AG09309 (cell line): ENCODE measurements at places on chromosomes 2 and 18.

DNA sequence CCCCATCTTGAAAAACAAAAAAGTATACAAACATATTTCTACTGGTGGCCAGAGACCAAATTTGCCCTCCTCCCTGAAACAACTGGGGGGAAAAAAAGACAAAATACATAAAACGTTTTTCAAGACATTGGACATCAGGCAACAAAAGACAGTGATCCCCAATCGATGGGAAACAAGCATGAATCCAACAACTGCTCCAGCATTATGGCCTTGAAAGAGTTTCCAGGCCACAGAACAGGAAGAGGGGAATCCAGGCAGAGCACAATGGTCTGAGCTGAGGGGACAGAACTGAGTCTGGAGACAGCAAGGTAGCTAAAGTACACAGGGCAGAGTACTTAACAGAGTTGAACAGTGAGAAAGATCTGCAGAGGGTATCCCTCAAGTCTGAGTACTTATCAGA is 4.4 kb downstream of the CCDC88A start:
- no peak for DNase-seq

- no peak for DNase-seq
Measured at GRCh38 chr2:71672826-71673795, 219.8 kb downstream of the DYSF start.

DNA sequence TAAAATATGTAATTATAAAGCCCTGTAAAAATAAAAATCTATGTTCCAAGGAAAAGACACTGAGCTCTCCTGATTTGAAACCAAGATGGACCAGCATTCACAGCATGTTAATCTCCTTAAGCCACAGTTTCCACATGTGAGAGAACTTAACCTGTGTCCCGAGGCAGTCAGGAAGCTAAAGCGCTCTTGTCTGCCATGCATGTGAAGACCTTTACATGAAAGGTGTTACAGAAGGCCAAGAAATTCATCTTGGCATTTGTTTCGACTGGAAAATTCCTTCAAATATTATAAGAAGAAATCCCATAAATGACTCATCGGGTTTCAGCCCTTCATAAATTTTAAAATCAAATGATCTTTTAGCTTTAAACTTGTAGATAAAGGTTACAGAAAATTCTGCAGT is 328.6 kb downstream of the CDH2 start:
- no peak for DNase-seq

GRCh38 chr2:212013626-212014025 is 525.0 kb downstream of the ERBB4 start:
- DNase-seq = no peak

DNA sequence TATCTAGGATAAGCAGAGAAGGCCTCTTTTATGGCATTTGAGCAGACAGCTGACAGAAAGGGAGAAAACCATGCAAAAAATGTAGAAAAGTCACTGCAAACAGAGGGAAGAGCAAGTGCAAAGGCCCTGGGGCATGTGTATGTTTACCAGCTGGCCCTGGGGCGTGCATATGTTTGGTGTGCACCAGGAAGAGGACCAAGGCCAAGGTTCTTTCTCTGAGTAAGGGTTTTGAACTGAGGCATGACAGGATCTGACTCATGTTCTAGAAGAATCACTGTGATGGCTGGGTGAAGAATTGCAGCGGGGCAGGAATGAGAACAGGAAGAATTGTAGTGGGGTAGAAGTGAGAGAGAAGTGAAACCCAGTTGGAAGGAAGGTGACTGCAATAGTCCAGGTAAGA is 69.6 kb downstream of the STEAP3 start:
- DNase-seq = no peak

- DNase-seq = no peak
Measured at GRCh38 chr18:47203626-47204464, 27.7 kb upstream of the IER3IP1 start.

DNA sequence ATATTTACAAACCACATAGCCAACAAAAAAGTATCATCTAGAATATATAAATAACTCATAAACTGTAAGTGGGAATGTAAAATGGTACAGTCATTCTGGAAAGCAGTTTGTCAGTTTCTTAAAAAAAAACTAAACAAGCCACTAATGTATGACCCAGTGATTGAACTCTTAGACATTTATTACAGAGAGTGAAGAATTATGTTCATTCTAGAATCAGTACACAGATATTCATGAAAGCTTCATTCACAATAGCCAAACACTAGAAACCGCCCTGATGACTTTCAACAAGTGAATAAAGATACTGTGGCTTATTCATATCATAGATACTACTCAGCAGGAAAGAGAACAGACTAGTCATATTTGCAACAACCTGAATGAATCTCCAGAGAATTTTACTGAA is 1541.5 kb downstream of the LRP1B start:
- no peak for DNase-seq

- DNase-seq = no peak
Measured at GRCh38 chr2:178911039-178911438, 103.8 kb upstream of the TTN start.

DNA sequence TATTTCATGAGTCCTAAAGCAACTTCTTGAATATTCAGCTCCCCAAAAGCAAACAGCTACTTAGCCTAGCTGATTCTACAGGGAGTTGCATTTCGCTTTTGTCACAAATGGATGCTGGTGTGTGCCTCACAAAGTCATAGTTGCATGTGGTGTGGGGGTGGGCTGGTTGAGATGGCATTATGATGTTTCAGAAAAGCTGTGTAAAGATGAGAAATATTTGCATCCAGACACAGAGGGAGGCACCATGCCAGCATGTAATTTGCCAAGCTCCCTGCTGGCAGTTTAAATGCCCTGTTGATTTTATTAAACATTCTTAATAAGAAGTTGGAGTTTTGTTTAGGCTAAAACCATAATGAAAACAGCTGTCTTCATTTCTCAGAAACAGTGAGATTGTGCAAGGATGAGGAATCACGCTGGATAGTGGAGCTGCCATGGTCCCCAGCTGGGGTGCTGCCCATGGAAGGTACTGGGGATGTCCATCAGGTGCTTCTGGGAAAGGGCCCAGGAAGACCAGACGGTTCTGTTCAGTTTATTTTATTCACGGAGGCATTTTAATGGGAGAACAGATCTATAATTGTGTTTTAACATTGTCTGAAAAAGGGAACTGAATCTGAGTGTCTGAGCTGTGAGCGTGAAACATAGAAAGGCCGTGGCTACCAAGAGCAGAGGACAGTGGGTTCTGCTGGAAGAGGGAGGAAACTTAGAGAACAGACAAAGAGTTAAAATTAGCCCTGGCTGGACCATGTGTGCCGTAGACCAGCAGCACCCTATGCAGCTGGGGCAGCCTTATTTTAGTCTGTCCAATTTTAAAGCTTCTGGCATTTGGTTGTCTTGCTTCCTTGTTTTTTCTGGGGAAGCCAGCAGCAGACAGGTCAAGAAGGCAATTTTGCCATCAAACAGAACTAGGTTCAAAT is 177.1 kb downstream of the FAM210A start:
- DNase-seq = no peak

- peak; percentile 81 for DNase-seq
Measured at GRCh38 chr2:174259981-174260380, 11.6 kb upstream of the OLA1 start.

DNA sequence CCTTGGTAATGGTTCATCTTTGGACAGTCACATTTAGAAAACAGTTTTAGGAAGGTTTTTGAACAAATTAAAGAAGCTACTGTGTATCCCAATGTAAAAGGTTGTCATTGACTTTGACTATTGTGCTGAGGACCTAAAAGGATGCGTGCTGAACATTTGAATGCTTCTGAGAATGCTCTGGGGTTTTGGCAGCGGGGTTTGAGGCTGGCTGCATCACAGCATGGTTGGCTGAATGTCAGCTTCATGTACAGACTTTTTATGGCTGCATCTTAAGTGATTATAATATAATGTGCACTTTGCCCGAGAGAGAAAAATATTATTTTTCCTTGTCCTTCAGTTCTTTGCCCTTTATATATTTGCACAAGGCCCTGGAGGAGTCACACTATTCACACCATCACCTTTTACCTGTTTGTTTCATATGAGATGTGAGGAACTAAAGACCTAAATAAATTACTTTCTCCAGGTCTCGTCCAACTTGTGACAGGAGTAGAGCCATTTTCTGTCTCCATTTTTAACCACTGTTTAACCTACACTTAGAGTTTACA is 125.9 kb downstream of the CCDC85A start:
- DNase-seq = no peak

GRCh38 chr2:137123226-137123625 is 357.9 kb downstream of the THSD7B start:
- peak; percentile 21 for DNase-seq

- no peak for DNase-seq
Measured at GRCh38 chr18:58069099-58069498, 25.1 kb downstream of the NEDD4L start.

DNA sequence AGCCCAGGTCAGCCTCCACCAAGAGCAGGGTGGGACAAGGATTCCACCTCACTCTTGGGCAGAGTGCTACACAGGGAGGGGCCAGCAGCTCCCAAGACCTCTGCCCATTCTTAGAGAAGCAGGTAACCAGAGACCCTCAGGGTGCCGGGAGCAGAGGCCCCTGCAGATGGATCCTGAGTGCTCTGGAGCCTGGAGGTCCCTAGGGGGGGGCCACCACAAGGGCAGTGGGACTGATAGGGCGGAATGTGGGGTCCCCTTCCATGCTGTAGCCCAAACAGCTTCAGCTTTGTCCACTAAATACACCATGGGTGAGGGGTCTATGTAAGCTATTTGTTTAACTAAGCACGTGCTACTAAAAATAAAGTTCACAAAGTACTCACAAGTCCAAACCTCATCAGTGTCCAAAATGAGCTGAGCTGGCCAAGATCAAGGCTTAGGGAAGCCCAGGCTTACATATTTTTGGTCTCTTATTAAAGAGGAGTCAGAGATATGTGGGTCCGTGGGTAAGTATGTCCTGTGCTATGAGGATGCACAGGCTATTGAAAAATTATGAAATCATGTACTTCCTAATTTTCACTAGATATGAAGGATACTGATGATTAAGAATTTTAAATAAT is 21.5 kb upstream of the GPC1 start:
- DNase-seq = no peak

- DNase-seq = peak; percentile 71
Measured at GRCh38 chr2:220076734-220077133, 449.3 kb downstream of the SLC4A3 start.

- DNase-seq = no peak
Measured at GRCh38 chr2:1484131-1484884, 71.0 kb downstream of the TPO start.

- no peak for DNase-seq
Measured at GRCh38 chr18:24160086-24160485, 21.2 kb downstream of the CABYR start.

GRCh38 chr2:215621381-215621780 is 185.5 kb upstream of the FN1 start:
- no peak for DNase-seq

DNA sequence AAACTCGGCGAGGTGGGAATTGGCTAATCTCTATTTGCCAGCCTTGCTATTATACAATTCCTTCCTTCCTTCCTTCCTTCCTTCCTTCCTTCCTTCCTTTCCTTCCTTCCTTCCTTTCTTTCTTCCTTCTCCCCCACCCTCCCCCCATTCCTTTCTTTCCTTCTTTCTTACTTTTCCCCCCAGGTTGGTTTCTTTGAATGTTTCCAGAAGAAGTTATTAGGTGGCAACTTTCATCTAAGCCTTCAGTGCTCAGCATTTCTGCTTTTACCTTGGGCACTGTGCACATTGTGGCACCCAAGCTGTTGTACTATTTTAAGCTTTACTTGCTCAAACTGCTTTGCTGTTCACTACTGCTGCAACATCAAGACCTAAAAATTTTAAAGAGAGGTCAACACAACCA is 17.2 kb upstream of the CSRNP3 start:
- DNase-seq = no peak

DNA sequence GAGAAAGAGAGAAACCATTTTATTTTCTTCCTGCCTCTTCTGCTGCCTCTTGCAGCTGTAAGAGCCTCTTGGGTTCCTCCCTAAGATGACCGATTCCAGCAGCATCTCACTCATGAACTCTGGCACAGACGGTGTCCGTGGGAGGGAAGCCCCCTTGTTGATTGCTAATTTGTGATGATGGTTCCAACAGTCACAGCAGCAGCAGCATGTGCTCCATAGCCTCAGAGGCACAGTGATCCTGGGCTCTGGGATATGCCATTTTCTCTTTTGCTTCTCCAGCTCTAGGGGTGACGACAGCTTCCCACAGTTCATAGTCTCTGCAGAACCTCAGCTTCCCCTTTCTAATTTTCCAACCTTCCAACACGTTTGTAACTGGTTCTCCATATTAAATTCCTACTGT is 324.2 kb upstream of the HS6ST1 start:
- DNase-seq = no peak

DNA sequence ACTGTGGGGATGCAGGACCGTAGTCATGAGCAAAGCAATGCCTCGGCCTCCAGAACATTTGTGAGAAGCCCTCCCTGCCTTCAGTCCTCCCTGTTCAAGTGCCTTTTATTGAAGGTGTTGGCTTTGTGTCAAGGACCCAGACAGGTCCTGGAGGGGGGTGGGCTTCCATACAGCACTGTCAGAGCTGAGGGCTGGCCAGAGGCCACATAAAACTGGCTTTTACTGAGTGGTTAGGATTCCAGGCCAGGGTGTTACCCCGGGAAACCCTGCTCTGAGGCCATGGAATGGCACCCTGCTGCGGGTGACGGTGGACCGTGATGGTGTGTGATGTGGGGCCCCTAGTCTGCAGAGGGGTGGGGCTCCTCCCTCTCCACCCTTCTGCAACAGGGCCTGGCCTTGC is 41.6 kb downstream of the TOGARAM2 start:
- no peak for DNase-seq

- no peak for DNase-seq
Measured at GRCh38 chr18:74155276-74155675, 7.0 kb downstream of the TIMM21 start.

DNA sequence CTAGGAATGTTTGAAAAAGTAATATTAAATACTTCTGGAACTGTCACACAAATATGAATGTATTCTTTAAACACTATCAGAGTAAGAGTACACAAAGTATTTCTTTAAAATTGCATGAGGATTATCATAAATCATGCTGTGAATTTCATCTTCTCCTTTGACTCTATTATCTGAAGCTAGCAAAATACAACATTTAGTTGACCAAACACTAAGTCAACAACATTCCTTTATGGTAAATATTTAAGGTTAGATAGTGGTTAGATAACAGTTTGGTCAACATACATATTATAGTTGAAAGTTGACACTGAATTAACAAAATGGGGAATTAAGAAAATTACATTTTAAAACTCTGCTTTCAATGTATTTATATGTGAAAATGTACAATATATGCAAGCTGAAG is 72.1 kb upstream of the GRB14 start:
- no peak for DNase-seq

GRCh38 chr18:35051641-35052377 is 10.6 kb downstream of the MAPRE2 start:
- DNase-seq = no peak

- DNase-seq = no peak
Measured at GRCh38 chr2:238134393-238134785, 4.1 kb upstream of the KLHL30 start.

GRCh38 chr2:70569559-70569958 is 15.9 kb upstream of the TGFA start:
- no peak for DNase-seq

- no peak for DNase-seq
Measured at GRCh38 chr2:209845666-209846065, 74.0 kb downstream of the UNC80 start.
